ENCODE measurements at places on chromosomes 1 and 21.

DNA sequence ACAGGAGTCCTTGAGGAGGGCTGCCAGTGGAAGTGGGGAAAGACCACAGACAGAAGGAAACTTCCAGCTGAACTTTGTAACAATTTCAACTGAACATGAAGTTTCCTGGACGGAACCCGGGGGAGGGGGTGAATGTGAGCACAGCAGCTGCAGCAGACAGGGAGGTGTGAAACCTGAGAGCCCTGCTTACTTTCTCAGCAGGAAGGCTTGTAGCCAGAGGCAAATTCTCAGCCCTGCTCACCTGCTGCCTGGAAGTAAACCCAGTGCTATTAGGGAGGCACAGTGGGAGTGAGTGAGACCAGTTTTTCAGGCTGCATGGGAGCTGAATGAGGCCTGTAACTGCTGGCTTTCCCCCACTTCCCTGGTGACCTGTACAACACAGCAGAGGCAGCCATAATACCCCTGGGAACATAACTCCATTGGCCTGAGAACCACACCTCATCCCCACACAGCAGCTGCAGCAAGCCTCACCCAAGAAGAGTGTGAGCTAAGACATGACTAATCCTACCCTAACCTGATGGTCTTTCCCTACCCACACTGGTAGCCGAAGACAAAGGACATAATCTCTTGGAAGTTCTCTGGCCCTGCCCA, 9.6 kb upstream of the SPRR2F start:
- DNase-seq: no peak

- DNase-seq: no peak
Observed at GRCh38 chr1:68101829-68102228, 51.4 kb upstream of the DIRAS3 start.

GRCh38 chr1:227749916-227750710, 14.9 kb downstream of the SNAP47 start:
- DNase-seq: no peak

GRCh38 chr21:36845790-36846189, 120.7 kb downstream of the HLCS start:
- no peak for DNase-seq

DNA sequence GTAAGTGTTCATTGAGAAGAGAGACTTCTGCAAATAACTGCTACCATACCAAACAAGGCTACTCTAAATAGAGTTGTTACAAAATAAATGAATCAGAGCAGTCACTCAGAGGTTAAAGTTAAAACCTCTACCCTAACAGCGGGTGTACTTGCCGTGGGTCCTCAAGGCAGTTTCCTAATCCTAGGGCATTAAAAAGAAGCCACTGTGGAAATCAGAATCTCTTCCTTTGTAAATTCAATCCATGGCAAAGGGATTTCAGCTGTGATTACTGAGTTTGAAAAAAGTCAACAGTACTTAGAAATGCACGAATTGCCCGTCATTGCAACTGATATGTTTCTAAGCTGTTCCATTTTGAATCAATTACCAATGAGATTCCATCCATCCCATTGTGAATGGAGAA, 13.5 kb downstream of the TBX15 start:
- no peak for DNase-seq

- peak; percentile 84 for DNase-seq
Observed at GRCh38 chr1:19209439-19209989, 552 bp downstream of the UBR4 start.

DNA sequence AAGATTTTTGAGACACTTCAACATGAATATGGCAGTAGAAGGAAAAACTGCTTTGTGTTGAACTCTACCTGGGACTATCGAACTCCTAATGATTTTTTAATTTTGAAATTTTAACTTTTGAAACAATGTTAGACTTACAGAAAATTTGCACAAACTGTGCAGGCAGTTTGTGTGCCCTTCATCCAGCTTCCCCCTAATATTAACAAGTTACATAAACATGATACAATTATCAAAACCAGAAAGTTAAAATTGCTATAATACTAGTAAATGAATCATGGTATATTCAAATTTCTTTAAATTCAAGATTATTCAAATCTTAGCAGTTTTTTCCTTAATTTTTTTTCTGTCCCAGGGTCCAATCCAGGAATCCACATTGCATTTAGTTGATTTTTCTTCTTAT, 278.9 kb downstream of the ADGRL2 start:
- DNase-seq: no peak

DNA sequence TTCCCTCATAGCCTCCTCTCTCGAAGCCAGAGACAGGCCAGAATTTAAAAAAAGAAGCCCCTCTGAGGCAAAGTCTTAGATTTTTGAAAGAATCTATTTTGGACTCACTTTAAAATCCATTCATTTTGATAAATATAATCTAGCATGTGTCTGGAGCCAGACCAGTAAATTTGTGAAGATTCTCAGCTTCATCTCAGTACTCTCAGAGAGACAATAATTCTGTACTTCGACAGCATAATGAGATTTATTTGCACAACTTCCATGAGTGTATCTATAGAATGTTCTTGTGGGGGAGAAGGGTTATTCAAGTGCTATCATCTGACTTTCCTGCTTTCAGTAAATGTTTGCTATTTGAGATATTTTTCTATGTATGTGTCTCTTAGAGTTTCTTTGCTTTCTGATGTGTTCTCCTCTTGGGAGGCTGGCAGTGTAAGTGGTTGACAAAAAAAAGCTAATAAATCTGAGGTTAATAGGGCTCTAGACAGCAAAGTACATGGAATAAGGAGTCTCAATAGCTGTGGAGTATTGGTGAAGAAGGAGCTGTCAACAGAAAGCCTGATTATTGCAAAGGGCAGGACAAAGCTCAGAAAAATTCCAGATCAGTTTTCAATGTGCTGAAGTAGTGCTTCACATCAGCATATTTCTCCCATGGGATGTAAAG, 223.0 kb downstream of the PTBP2 start:
- DNase-seq: no peak

DNA sequence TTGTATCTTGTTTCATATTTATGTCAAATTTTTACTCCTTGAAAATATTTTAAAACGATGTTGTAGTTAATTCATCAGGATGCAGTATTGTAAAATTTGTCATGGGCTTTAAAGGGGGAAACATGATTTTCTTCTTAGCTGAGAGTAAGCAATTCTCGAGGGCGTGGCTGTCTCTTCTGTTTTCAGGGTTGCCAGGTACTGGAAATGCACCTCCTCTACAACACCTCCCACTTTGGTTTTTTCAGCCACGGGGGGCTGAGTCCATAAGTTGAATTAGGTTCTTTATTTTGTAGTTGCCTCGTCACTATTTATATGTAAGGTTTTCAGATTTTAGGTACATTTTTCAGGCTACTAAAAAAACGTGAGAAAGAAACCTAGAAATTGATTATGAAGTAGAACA, 64.0 kb downstream of the PRDM2 start:
- DNase-seq: no peak

All from activated CD4-positive, alpha-beta memory T cell treated with anti-CD3 and anti-CD28 coated beads for 36 hours (primary cell).